ENCODE measurements at places on chromosomes 5 and 9. TPM values are rescaled to one million over a fixed set of nuclear protein-coding genes. Genes with fewer than 3 reads are reported as not detected.

The CDH18 gene
- not detected for total RNA-seq

The SETX gene
- 39.9 TPM for total RNA-seq

The SLC34A3 gene
- not detected for total RNA-seq

The SNX2 gene
- 47.5 TPM for total RNA-seq

The CKMT2 gene
- not detected for total RNA-seq

The CD72 gene
- total RNA-seq, result 43.2 TPM

The GAPT gene
- total RNA-seq, result not detected

The PRLR gene
- not detected for total RNA-seq

The SPATA31A3 gene
- total RNA-seq, result not detected

The IL31RA gene
- total RNA-seq, result not detected

The DMRT3 gene
- total RNA-seq, result not detected

The TMEM215 gene
- not detected for total RNA-seq

The SPINK7 gene
- total RNA-seq, result not detected

The STK32A gene
- total RNA-seq, result not detected

GRCh38 chr5:7501061-7501460 lies 105.1 kb downstream of the ADCY2 start:
- ATAC-seq, result no peak

DNA sequence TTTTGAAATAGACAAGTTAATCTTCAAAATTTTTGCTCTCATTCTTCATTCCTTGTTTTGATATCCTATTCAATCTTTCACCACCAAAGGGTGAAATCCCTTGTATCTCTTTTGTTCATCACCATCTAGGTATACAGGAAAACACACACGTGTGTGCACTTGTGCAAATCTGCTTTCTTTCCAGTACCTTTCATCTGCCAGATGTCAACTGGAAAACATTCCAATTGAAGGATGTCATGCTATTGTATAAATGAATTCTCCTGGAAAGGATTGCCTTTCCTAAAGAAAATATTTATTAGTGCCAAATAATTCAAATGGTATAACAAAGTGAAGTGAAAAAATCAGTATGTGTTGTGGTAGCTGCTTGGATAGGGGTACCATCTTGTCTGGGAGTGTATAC lies 123.7 kb downstream of the RANBP17 start:
- ATAC-seq, result no peak

DNA sequence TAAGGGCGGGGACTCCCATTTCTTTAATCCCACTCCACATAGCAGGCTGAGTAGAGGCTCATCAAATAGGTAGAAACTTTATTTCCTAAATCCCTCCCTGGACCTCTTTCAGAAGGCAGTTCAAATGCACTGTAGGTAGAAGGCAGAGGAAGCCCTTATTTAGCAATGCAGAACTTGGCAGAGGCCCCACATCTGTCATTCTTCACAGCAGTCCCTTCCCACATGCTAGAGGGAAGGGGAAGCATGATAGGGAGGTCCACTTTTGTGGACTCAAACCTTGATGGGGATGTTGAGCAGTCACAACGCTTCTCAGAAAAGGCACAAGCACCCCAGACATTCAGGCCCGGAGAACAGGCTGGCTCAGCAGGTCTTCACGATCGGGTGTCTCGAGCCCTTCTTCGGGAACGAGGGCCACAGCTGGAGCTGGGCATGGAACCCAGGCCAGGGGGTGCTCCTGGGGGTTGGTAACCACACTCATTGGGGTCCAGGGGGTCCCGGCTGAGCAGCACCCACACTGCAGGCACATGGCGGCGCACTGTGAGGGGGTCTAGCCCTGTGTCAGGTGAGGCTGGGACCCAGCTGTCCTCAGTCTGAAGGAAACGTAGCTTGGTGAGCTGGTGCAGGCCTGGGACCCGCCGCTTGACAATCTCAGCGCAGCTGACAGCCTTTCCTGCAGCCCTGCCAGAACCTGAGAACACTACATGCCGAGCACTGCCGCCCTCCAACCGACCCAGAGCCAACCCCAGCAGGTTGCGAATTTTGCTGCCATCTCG lies 1.3 kb downstream of the RPP25L start:
- no peak for ATAC-seq

DNA sequence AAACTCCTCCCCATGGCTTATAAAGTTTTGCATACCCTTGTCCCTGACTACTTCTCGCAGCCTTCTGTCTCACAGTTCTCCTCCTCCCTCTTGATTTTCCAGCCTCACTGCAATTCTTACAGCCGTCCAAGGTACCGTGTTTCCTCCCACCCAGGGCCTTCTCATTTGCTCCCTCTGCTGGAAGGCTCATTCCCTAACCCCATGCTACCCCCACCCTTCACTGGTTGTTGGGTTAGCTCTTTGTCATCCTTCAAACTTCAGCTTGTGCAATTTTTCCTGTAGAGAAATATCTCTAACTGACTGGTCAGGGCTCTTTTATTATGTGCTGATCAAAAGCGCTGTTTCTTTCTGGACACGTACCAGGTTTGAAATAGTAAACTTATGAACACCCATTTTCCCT lies 329.2 kb downstream of the EBF1 start:
- no peak for ATAC-seq

- no peak for ATAC-seq
Measured at GRCh38 chr5:122400341-122400740, 88.3 kb downstream of the SNCAIP start.

GRCh38 chr9:129933185-129934040 lies 98.2 kb downstream of the USP20 start:
- ATAC-seq, result peak; percentile 23

- no peak for ATAC-seq
Measured at GRCh38 chr5:159206368-159206767, 3.0 kb downstream of the RNF145 start.

DNA sequence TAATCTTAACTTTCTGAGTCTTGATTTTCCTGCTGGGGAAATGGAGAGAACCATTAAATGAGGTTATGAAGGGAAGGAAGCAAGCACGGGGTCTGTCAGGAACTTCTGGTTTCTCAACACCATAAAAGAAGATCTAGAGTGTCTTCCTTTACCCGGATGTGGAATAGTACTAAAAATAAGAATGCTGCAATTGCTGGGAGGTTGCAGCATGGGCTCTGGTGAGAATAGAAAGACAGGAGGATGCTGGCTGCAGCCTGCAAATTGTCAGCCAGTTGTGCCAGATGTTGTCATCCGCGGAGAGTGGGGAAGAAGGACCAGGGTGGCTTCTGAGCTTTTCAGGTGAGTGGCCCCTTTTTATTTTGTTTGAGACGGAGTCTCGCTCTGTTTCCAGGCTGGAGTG lies 69.3 kb upstream of the STC2 start:
- ATAC-seq, result no peak

GRCh38 chr9:112145886-112146285 lies 29.2 kb downstream of the SUSD1 start:
- ATAC-seq, result no peak

DNA sequence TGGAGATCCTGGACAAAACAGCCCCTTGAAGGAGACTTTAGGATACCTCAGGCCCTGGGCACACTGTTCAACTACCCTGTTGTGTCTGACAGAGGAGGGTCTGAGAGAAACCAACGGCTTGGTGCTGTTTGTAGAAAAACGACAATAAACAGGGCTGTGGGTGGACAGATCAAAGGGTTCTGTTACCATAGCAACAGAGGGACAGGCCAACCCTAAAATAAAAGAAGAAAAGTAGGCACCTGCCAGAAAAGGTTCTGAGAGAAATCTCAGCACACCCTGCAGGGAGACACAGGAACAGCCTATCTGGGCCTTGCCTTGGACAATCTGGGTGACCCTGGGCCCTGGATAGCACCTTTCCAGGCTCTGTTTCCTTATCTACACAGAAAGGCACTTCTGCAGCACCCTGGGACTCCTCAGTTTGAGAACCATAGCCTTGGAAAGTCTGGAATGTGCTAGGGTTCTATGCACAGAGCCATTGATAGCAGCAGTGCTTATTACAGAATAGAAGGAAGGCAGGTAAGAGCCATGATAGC lies 104.8 kb upstream of the TBC1D2 start:
- ATAC-seq, result no peak

- ATAC-seq, result no peak
Measured at GRCh38 chr9:126166291-126166690, 160.3 kb upstream of the MVB12B start.

DNA sequence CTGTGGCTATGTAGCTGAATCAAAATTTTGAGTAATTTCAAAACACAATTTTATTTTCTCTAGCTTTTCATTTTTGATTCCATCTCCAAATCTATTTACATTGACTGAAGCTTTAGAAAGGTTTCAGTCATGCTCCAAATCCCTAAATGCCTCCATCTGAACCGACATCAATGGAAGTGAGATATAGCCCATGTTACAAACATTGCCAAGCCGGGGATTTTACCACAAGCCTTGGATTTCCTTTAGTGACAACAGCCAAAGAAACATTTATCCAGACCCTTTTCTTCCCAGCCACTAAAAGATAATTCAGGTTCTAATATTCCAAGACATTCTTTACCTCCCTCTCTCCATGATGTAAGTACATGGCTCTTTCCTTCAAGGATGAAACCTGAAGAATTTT lies 1087.7 kb upstream of the SEMA6A start:
- no peak for ATAC-seq

DNA sequence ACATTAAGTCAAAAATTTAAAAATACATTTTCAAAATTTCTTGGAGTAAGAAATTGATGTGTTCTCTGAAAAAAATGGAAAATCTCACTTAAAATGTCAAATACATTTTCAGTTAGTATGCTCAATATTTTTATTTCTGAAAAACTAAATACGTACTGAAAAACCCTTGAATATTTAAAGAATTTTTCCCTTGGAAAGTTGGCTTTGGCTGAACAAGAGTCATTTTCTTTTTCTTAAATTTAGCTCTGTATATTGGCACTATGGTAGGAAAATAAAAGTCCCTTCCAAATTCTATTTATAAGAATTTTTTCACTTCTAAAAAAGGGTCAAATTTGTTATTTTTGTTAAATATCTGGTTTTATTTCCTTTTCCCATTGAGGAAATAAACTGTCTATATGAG lies 29.0 kb upstream of the CDH18 start:
- no peak for ATAC-seq

DNA sequence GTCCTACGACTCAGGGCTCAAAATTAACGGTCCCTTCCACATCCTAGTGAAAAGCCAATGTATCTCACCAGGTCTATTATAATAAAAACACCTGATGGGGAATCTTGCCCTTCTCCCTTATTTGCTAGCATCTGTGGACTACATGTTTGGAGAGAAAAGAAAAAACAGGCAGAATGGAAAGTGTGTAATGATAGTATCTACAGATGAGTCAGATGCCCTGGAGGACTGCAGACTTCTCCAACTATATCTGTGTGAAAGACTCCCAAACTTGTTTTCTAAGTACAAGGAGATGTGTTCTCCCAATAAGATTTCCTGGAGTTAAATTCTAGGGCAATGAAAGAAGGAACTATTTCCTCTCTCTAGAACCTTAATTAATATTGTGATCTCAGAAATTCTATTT lies 66.0 kb downstream of the FOXB2 start:
- no peak for ATAC-seq

DNA sequence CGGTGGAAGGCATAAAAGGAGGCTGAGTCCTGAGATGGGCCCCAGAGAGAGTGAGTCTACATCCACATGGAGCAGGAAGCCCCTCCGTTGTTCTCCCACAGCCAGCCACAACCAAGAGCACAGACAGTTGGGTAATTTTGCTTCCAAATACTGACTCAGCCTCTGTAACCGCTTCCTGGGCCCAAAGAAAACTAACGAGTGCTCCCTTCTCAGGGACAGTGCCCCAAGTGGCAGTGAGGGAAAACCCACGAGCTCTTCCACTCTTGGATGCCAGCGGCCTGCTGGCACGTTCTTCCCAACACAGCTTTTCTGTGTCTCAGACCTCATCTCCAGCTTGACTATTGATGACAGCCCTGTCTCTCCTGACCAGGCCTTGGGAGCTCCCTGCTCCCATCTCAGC lies 207.6 kb downstream of the FSTL4 start:
- ATAC-seq, result no peak

- ATAC-seq, result no peak
Measured at GRCh38 chr9:16485575-16486321, 384.7 kb downstream of the BNC2 start.

DNA sequence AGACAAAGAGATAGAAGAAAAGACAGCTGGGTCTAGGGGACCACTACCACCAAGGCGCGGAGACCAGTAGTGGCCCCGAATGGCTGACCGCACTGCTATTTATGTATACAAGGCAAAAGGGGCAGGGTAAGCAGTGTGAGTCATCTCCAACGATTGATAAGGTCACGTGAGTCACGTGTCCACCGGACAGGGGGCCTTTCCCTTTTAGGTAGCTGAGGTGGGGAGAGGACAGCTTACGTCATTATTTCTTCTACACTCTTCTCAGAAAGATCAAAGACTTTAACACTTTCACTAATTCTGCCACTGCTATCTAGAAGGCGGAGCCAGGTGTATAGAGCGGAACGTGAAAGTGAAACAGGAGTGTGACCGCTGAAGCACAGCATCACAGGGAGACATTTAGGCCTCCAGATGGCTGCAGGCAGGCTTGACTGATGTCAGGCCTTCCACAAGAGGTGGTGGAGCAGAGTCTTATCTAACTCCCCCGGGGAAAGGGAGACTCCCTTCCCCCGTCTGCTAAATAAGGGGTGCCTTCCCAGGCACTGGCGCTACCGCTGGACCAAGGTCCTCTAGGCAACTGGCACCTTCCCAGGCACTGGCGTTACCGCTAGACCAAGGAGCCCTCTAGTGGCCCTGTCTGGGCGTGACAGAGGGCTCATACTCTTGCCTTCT lies 6.1 kb upstream of the PRR16 start:
- ATAC-seq, result peak; percentile 66

DNA sequence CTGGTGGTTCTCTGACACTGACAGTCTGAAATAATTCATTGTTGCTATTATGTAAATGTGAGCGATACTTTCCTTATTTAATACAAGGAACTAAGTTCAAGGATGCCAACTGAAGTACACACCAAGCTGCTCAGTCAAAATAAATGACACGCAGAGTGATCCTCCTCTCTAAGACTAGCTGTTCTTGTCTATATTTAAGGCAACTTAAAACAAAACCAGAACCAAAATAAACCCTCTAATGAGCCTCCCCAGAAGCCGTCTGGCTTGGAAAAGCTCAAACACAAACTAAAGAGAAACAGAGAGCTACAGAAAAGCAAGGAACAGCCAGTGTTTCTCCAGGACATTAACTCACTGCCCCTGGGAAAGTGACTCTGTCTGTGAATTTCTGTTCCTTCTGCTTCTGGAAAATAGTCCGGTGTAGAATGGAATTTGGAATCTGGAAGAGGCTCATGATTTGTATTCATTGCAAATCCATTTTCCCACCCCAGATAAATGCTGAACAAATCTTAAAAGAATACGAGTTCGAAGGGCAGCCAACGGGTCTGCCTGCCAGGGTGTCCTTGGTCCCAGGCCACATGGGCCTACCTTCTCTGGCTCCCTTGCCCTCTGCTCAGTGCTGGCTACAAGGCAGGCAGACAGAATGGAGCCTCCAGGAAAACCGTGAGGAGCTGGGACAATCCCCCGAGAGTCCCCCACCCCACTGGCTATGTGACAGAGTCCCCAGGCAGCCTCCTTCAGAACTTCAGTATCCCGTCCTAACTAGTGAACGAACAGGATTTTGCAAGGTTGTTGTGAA lies 14.8 kb downstream of the GGTA1 start:
- ATAC-seq, result no peak

GRCh38 chr9:71323357-71323756 lies 201.9 kb upstream of the TRPM3 start:
- ATAC-seq, result no peak

Data from activated T-helper 17 cell treated with anti-CD3 and anti-CD28 coated beads, Interleukin-2, amount 50 U/mL, for 72 hours (primary cell).